ENCODE measurements at places on chromosomes 3 and 15.

GRCh38 chr3:182182531-182182968 is 470.8 kb downstream of the SOX2 start:
- DNase-seq: peak; percentile 30

GRCh38 chr15:80685628-80686027 is 9.5 kb upstream of the ABHD17C start:
- DNase-seq: no peak

DNA sequence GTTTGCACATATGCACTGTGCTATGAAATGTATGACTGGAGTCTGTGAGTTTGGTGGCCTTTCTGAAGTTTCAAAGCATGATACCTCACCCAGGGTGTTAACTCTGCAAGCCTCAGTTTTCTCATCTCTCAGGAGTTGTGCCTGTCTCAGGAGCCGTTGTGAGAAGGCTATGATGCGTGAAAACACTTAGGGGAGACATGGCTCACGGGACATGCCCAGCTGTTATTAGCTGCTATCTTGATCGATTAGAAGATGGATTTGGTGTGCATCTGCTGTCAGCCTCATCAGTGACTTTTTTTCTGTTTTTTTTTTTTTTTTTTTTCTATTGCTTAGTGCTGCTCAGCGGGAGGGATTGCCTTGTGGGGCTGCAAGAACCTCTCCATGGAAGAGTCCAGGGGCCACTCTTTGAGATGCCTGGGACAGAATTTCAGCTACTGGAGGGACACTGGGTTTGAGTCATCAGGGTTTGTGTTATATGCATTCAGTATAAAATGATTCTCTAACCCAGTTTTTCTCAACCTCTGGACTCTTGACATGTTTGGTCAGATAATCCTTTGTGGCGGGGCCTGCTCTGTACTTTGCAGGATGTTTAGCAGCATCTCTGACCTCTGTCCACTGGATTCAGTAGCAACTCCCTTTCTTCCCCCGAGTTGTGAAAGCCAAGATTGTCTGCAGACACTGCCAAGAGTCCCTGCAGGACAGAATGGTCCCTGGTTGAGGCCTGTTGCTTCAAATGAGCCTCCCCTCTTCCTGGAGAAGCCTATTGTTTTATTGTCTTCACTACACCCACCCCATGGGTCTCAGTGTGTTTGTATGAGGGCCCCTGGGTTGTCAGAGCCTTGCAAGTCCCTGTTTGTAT is 181.4 kb downstream of the CACNA2D3 start:
- DNase-seq: no peak

DNA sequence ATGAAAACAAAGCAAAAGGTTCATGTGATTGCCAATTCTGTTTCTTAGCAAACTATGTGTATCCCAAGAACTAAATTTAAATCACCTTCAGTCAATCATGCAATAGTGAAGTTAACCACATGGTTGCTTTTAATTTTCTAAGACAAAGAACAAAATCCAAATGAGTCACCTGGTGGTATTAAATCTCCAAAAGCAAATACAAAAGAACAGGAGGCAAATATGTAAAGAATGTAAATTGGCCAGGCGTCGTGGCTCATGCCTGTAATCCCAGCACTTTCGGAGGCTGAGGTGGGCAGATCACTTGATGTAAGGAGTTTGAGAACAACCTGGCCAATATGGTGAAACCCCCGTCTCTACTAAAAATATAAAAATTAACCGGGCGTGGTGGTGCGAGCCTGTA is 54.2 kb upstream of the PIK3R4 start:
- DNase-seq: no peak

- DNase-seq: no peak
Measured at GRCh38 chr3:127753898-127754410, 68.4 kb downstream of the MGLL start.

DNA sequence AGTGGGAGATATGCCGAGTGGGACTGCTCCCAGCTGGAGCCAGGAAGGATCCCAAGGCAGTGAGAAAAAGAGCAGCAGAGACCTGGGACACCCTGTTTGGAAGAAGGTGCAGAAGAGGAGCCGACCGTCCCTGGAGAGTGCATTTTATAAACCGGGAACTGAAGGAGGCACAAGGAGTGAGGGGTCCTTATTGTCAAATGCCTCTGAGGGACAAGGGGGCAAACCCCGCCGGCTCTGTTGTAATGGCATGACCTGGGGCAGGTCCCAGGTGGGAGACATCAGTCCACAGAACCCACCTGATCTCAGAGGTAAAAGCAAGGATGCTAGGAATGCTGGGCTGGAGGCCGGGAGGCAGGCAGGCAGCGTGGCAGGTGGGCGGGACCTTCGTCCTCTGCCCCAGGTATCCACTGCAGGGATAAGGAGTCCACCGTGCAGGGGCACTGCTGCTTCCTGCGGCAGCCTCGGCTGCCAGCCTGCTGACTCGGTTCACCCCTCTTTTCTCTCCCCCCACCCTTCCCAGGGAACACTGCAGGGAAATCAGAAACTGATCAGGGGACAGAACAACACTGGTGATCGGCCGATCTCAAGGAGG is 26.9 kb downstream of the ADAMTS17 start:
- no peak for DNase-seq

- no peak for DNase-seq
Measured at GRCh38 chr15:77557144-77557543, 75.6 kb downstream of the LINGO1 start.

DNA sequence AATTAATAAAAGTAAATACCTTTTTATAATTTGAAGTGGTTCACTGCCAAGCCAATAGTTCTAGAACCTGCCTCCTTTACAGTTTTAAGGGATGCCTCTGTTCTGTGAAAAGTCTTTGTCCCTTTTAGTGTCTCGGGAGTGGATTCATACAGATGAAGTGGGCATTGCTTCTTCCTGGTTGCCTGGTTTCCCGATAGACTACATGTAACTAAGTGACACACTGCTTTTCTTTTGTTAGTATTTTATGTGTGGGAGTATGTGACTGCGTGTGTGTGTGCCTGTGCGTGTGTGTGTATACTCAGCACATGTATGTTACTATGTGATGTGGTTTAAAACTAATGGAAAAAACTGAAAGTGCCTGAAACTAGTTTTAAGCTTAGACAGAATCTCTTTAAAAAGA is 21.1 kb downstream of the PSMD6 start:
- DNase-seq: no peak

DNA sequence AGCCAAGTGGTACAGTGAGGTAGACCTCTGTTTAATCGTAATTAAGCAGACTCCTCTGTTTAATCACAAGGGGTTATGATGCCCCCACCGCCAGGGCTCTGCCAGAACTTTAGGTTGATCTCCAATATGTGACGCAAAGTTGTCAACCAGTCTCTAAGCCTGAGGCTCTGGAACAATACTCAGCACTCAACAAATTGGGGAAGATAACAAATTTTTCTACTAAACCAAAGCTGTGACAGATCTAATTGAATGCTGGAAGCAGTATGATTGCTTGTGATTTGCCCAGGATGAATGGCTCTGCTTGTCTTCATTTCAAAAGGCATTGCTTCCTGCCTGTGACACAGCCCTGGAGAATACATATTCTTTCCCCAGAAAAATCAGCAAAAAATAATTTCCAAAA is 57.1 kb downstream of the SNTN start:
- DNase-seq: no peak

DNA sequence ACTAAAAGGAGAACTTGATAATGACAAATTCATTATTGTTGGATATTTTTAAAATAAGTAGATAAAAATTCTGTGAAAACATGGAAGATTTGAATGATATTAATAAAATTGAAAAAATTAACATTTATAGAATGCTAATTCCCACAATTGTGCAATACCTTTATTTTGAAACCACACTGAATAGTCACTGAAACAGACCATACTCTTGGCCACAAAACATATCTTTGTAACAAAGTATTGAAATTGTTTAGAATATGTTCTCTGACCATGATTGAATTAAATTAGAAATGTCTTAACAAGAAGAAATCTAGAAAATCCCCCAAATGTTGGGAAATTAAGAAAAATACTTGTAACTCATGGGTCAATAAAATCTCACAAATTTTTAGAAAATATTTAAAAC is 49.2 kb downstream of the ARHGAP11B start:
- no peak for DNase-seq

GRCh38 chr3:12840591-12841148 is 695 bp downstream of the RPL32 start:
- DNase-seq: no peak

GRCh38 chr15:91710080-91710698 is 143.3 kb upstream of the SLCO3A1 start:
- no peak for DNase-seq

DNA sequence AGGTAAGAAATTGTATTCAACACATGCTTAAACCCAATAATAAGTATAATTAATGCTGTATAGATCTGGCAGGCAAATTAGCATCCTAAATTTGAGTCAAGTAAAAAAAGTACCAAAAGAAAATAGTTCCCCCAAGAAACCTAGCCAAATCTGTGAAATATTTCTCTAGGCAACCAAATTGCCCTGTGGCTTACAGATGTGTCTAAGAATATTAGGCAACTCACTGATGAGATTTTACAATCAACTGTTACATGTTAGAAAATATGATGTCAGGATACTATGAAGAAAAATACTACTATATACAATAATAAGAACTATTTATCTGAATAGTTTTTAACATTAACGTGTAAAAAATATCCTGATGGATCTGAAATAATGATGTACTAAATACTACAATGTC is 397.1 kb downstream of the TIGIT start:
- no peak for DNase-seq

DNA sequence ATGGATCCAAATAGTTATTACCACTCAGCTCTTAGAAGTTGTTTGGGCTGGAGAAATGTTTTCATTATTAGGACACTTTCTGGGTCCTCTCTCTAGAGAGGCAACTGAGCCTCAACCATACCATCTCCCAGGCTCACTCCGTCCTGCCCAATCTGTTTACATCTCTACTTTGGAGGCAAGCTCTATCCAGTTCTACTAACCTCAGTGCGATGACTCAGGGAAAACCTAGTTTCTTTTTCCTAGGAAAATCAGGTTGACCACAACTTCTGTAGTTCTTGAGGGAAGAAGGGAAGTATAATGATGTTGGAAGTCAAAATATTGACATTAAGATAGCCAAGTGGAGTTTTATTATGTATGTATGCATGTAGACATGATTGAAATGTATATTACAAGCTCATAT is 40.4 kb downstream of the LPP start:
- DNase-seq: no peak

DNA sequence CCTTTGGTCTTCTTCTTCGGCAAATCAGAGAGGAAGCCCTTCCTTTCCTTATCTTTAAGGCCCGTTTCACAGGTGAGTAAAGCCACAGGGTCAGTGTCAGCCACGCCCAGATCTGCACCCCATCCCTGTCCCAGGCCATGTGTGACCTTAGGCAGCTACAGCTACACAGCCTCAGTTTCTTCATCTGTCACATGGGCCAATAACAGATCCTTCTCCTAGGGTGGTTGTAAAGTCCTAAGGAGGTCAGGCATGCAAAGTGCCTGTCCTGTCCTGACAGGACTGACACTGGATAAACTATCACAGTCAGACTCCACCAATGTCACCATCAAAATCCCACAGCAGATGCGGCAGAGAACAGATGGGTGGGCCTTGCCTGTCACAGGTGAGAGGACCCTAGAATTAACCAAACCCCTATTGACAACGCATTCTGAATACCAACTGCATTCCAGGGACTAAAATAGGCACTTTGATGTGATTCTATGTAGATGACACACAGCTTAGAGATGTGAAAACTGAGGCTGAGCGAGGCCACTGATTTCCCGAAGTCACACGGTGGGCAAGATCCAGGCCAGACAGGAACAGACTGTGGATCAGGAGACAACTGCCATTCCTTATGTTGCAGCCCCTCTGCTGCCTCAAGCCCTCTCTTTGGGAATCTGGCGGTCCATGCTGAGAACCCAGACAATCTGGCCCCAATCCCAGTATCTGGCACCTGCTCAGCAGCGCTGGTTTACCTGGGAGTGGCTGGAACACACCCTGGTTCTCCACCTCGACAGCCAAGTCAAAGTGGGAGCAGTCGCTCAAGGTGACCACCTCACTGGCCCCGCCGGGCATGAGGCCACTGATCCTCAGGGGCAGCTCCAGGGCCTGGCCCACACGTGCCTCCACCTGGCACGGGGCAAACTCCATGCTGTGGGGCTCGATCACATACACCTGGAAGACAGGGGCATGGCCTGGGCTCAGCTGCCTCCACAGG is 48.7 kb downstream of the NUP210 start:
- no peak for DNase-seq

DNA sequence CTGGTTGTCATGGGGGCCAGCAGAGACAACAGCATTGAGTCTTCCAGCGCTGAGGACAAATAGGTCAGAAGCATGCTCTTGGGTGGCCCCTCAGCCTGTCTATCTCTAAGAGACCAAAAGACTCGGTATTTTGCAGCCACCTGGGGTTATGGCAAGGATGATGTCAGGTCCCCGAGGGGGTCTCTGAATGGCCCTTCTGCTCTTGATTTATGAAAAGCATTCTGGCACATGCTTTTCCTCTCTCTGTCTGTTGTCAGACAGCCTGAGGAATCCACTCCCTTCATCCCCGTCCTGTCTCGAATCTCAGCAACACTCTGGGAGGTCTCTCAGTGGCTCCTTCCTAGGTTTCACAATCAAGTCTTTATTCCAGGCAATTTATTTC is 156.6 kb upstream of the RGMA start:
- DNase-seq: no peak

GRCh38 chr3:45689787-45690145 is 570 bp downstream of the SACM1L start:
- DNase-seq: no peak

DNA sequence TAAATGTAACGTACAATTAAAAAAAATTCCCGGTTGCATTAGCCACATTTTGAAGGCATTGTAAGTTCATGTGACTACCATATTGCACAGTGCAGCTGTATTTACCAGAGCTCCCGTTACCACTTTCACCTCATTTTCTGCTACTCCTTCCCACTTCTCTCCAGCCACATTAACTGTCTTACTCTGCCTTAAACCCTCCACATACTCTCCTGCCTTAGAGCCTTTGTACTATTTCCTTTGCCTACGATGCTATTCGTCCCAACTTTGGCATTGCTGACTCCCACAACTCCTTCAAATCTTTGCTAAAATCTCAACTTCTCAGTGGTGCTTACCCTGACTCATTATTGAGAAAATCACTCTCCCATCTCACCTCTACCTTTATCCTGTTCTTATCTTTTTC is 115.2 kb downstream of the CADM2 start:
- DNase-seq: no peak

DNA sequence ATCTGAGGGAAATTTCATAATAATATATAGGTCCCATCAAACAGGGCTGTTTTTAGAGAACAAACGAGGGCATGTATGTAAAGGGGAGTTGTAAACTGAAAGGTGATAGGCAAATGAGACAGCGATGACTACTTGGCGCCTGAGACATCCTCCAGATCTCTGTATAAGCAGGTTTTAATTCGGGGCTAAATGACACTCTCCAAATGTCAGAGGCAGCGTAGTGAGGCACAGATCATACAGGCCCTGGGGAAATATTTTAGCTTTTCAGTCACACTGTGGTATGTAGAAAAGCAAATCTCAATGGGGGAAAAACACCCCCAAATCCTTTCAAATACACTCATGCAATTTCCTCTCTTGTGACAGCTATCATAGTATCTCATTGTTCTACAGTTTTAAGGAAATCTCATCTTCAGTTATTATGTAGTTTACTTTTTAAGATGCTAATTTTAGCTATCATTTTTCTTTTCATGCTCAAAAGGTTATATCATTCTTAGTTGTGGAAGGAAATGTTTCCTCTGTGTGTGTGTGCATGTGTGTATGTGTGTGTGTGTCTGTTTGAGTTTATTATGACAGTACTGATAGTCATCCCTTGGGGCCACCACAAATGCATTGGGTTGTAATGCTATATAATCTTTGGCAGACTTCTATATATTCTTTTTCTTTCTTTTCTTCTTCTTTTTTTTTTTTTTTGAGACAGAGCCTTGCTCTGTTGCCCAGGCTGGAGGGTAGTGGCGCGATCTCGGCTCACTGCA is 1.1 kb downstream of the TPRG1 start:
- no peak for DNase-seq

Data from NCI-H1105 (cell line).